Activated CD8-positive, alpha-beta T cell treated with anti-CD3 and anti-CD28 coated beads for 36 hours (primary cell): ENCODE measurements at places on chromosomes 5 and 9.

DNA sequence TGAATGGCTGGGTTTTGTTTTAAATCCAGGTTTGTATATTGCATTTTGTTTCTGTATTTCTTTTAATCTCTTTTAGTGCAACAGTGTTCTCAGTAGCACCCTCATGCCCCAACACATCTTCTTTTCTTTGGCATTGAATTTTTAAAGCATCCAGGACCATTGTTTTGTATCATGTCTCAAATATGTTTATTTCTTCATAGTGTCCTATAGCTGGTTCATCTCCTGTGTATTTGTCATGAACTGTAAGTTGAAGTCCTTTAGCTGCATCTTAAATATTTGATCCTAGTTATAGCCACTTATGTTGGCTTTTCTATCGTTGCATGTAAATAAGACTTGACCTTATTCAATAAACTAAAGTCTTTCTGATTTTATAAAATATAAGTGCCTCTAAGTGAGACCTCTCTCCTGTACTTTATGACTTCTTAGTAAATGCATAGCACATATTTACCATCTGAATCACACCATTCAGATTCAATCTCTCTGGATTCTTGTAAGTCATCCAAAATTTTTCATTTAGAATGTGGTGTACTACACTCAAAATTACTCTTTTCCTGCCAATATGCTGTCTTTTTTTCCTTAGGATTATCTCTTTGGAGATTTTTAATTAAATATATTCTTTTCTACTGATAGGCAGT, 21.0 kb upstream of the ERCC6L2 start:
- H3K27me3 ChIP-seq = no peaks in the 10 kb centered on the region
- no peak for DNase-seq

- no peak overlapping the region for H3K4me3 ChIP-seq
- DNase-seq = no peak
- no peaks in the 10 kb centered on the region for H3K27me3 ChIP-seq
Measured at GRCh38 chr9:27436234-27436633, 87.9 kb upstream of the IFNK start.

DNA sequence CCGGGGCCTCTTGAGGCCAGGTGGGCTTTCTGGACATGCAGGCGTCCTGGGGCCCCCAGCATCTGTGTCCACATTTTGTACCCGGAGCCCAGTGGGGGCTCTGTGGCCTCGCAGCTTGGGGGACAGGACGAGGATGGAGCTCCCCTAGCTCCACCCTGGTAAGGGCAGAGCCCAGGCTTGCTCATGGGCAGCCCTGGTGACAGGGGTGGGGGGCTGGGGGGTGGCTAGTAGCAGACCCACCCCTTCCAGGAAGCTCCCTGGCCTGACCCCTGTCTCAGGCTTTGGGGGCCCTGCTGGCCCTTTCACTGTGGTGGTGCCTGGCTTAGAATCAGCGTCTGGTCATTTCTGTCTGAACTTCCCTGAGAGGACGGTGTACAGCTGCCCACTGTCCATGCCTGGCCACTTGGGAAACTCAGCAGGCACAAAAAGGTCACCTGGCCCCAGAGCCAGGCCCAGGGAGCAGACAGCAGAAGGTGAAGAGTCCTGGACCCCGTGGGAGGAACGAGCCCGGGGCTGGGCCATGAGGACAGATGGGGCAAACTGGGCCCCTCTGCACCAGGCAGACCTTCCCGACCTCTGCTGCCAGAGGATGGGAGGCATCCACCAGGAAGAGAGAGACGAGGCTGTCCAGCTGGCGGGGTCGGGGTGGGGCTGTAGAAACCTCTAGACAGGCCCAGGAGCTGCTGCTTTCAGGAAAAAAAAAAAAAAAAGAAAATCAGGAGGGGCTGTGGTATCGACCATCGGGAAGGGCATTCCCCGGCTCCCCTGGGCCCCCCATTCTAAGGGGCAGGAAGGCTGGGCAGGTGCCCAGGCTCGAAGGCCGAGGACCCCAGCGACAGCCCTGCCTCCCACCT, 52.8 kb downstream of the EXD3 start:
- no peak overlapping the region for H3K4me3 ChIP-seq
- no peaks in the 10 kb centered on the region for H3K4me1 ChIP-seq
- no peaks in the 10 kb centered on the region for H3K27me3 ChIP-seq
- no peaks in the 10 kb centered on the region for H3K36me3 ChIP-seq
- H3K27ac ChIP-seq = no peak overlapping the region

DNA sequence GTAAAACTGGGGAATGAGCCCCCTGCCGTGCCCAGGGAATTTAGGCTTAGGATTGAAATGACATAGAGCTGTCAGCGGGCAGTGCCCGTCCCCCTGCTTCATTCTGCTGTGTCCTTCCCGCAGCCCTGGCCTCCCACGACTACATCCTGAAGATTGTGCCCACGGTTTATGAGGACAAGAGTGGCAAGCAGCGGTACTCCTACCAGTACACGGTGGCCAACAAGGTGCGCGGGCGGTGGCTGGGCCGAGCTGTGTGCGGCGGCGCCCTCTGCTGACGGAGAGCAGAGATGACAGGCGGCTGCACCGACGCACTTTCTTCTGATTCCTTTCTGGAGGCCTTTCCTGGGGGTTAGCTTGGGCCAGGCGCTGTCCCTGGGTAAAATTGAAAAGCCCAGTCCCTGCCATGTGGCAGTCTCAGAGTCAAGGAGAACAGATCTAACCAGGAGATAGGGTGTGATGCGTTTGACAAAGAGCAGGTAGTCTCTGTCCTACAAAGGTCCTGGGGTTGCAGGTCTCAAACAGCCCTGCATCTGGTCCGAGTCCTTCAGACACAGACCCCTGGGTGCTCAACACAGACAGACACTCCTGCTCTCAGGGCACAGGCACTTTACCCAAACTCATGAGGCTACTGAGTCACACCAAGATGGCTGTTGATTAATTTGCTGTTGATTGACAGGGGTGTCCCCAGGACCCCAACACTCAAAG, 26.8 kb upstream of the RPL26L1 start:
- H3K4me1 ChIP-seq = peaks cover 2% of the 10 kb centered on the region
- peaks cover 14% of the 10 kb centered on the region for H3K36me3 ChIP-seq
- H3K27me3 ChIP-seq = no peaks in the 10 kb centered on the region
- DNase-seq = peak; percentile 83
- H3K4me3 ChIP-seq = no peak overlapping the region

- peaks cover 15% of the 10 kb centered on the region for H3K27me3 ChIP-seq
- no peak for DNase-seq
- H3K27ac ChIP-seq = no peak overlapping the region
- no peak overlapping the region for H3K4me3 ChIP-seq
- H3K36me3 ChIP-seq = no peaks in the 10 kb centered on the region
Measured at GRCh38 chr9:73234008-73234360, 82.3 kb downstream of the ANXA1 start.

DNA sequence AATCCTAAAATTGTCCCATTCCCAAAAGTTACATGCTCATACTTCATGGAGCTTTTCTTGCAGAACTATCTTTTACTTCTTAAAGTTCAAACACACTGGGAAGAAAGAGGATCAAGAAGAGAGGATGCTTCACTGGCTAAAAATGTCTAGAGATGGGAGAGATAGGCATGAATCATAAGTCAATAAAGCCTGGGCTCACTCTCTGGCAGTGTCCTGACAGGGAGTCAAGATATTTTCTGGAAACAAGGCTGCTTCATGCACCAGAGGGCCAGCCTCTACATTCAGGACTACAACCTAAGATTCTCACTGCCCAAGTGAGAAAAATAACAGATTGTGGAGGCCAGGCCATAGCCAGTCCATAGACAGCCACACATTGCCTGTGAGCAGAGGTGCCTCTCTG, 1358.4 kb downstream of the EFNA5 start:
- H3K4me1 ChIP-seq = no peaks in the 10 kb centered on the region
- no peak overlapping the region for H3K4me3 ChIP-seq
- H3K27ac ChIP-seq = no peak overlapping the region
- no peaks in the 10 kb centered on the region for H3K36me3 ChIP-seq
- DNase-seq = no peak

- DNase-seq = no peak
- no peaks in the 10 kb centered on the region for H3K27me3 ChIP-seq
- no peak overlapping the region for H3K27ac ChIP-seq
- peaks cover 2% of the 10 kb centered on the region for H3K36me3 ChIP-seq
- H3K4me1 ChIP-seq = peaks cover 38% of the 10 kb centered on the region
Measured at GRCh38 chr5:138359621-138360020, 7.1 kb downstream of the KDM3B start.

- peaks cover 26% of the 10 kb centered on the region for H3K4me1 ChIP-seq
- no peak for DNase-seq
- no peaks in the 10 kb centered on the region for H3K27me3 ChIP-seq
Measured at GRCh38 chr5:10705747-10706146, 55.3 kb downstream of the DAP start.

DNA sequence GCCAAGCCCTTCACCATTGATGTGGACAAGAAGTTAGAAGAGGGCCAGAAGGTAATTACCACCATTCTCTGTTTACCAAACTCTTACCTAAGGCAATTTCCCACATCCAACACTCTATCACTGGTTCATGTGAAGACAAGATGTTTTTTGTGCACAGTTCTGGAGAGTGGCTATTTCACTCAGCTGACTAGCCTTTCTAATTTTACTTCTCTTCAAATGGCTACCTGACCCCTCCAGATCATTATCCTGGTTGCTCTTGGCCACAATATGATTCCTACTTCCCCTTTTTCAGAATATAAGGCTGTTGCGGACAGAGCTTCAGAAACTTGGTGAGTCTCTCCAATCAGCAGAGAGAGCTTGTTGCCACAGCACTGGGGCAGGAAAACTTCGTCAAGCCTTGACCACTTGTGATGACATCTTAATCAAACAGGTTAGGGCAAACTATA, 7.1 kb downstream of the KIF20A start:
- no peaks in the 10 kb centered on the region for H3K4me1 ChIP-seq
- peaks cover 56% of the 10 kb centered on the region for H3K36me3 ChIP-seq
- no peak for DNase-seq
- peak overlapping the region; percentile 36 for H3K27ac ChIP-seq

DNA sequence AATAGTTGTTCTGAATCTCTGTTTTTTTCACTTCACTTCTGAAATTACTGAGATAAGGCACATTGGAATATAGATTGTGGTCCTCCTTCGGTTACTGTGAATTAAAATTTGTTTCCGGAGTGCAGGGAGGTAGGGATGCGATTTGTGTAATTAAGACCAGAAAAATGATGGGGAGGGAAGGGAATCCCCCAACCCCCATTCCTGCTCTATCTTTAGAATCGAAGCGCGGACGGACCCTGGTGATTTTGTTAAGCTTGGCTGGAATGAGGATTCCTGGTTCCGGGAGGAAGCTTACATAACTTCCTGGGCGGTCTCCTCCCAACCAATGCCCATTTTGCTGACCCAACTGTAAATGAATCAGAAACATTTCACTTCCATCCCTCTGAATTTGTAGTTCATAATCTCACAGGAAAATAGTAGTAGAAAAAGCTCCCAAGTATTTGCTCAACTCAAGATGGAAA, 220.1 kb upstream of the MSX2 start:
- H3K27ac ChIP-seq = no peak overlapping the region
- no peak overlapping the region for H3K4me3 ChIP-seq
- no peaks in the 10 kb centered on the region for H3K4me1 ChIP-seq

DNA sequence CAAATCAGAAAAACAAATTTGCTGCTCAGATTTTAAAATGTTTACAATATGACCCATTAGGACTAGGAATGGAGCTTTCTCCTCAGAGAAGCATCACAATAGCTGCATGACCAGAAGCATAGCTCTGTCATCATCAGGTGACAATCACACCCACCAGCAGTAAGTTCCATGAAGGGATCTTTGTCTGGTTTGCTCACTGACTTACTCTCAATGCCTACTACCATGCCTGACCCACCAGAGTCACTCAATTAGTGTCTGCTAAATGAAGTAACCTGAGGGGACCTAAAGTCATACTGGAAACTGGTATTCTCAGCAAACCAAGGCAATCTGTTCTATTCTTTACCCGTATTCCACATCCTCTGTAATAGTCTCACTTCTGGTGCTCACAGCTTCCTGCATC, 7.7 kb downstream of the ERMP1 start:
- H3K4me3 ChIP-seq = no peak overlapping the region
- H3K27ac ChIP-seq = no peak overlapping the region

GRCh38 chr5:152255411-152255810, 149.7 kb downstream of the NMUR2 start:
- no peaks in the 10 kb centered on the region for H3K4me1 ChIP-seq
- no peak for DNase-seq
- no peak overlapping the region for H3K27ac ChIP-seq

DNA sequence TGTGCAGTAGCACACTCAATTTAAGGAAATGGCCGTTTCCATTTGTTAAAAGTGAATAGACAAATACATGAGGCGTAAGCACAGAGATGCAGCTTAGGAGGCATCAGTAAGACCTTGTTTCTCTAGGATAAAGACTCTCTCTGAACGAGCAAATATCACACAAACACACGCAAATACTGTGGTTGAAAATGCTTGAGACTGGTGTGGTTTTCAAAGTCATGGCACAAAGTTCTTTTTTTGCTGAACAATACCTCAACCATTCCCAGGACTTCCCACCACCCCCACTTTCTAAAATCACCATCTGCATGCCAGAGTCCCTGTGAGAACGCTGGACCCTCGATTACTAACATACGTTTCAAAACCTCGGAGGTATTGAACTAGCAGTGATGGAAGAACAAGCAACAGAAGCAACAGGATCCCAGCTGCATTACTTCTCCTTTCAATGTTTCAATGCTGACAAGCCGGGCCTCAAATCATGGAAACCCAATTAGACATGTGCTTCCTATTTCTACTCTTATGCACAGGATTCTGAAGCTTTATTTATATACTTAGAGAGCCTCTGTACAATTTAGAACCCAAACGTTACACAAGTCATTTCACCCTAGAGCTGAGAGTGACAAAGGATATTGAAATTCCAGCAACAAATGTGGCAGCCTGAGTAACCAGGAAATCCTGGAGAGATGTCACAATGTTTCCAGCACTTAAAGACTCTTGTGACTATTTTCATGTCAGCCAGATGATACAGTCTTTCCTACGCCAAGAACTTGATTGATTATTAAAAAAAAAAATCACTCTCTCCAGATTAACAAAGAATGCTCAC, 63.9 kb downstream of the CDC14B start:
- no peak overlapping the region for H3K4me3 ChIP-seq
- H3K36me3 ChIP-seq = peaks cover 2% of the 10 kb centered on the region
- H3K4me1 ChIP-seq = peaks cover 31% of the 10 kb centered on the region
- no peak overlapping the region for H3K27ac ChIP-seq
- no peak for DNase-seq

DNA sequence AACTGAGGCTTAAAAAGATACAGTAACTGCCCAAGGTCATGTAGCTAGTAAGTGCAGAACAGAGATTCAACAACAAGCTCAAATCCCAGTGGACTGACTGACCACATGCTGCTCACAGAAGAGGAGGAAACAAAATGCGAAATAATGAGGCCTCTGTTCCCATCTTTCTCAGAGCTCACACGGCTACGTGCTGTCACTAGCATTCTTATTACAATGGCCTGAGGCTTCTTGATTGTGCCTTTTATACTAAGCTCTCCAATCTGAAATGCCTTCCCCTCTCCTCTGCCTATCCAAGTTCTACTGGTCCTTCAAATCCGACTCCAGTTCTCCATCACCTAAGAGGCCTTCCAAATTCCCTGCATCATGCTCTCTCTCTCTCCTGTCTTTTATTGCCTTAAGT, 26.0 kb downstream of the SGTB start:
- H3K36me3 ChIP-seq = peaks cover 17% of the 10 kb centered on the region
- no peak overlapping the region for H3K27ac ChIP-seq
- H3K27me3 ChIP-seq = no peaks in the 10 kb centered on the region
- no peak overlapping the region for H3K4me3 ChIP-seq
- DNase-seq = no peak
- peaks cover 4% of the 10 kb centered on the region for H3K4me1 ChIP-seq
